Stimulated activated CD8-positive, alpha-beta memory T cell treated with anti-CD3 and anti-CD28 coated beads, Interleukin-4, amount 100 ng/mL, for 4 hours (primary cell): ENCODE measurements at places on chromosomes 7 and 10.

DNA sequence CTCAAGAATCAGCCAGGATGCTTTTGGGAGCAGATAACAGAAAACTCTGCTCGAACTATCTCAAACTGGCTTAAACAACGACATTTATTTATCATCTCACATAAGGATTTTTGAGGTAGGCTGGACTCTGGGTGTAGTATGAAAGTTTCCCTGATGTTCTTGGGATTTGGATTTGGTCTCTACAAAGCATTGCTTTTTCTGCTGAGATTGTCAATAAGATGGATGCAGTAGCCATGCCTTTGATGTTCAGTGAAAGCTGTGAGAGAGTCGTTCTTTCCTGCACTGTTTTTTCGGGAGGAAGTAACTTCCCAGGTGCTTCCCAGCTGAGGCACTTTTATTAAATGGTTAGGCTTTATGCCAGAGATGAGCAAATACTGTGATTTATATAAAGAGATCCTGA is 181.1 kb downstream of the PRKG1 start:
- DNase-seq: no peak

DNA sequence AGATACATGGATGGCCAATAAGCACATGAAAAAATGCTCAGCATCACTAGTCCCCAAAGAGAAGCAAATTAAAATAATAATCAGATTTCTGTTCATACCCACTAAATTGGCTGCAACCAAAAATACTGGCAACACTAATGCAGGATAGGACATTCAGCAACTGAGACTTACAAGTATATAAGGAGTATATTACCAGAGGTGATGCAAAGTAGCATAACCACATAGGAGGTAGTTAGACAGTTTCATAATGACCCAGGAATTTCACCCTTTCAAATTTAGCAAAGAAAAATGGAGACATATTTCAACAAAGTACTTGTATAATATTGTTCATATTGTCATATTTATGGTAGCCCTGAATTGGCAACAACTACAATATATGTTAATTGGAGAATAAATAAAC is 727.8 kb downstream of the GRID1 start:
- DNase-seq: no peak

- DNase-seq: no peak
These were observed 565.8 kb upstream of the COBL start for GRCh38 chr7:51882412-51882811.

GRCh38 chr7:69756235-69756634 is 158.0 kb downstream of the AUTS2 start:
- no peak for DNase-seq

GRCh38 chr7:100095289-100095688 is 5.9 kb downstream of the MCM7 start:
- DNase-seq: no peak

GRCh38 chr7:111982133-111982532 is 224.1 kb downstream of the DOCK4 start:
- no peak for DNase-seq

DNA sequence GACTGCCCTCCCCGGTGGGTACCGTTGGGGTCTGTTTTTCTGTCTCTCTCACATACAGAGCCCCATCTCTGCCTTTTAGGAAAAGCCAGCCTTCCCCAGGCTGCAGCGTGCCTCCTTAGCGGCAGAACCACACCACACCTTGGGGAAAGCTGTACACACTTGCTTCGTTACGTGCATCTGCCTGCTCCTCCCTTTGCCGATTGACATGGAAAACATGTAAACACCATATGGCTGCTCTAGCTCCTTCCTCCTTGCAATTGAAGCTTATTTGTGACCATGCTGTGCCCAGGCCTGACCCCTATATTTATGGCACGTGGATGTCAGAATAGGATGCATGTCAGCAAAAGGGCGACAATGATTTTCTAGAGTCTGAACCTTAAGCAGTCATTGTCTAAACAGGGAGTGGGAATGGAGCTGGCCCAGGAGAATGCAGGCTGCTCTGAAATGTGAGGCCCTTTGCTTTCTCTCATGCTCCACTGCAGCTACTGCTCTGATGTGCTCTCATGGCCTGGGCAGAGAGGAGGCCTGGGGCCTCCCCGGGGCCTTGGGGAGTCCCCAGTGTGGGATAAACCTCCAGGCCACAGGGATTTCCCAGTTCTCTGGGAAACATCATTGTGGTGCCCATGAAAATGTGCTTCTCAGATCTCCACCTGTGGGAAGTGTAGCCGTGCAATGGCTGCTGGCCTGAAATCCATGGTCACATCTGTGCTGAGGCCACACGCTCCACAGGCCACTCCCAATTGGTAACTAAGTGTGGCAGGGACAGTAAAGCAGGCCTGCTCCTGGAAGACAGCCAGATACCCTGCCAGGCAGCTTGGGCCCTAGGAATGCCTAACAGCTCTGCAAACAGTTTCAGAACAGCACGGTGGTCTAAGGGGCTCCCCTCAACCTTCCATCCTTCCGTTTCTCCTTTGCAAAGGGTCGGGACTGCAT is 18.6 kb downstream of the PDE6C start:
- DNase-seq: no peak
